CD4-positive, alpha-beta T cell treated with Interleukin-4 for 4 hours (primary cell): ENCODE measurements at places on chromosomes 3 and 15.

GRCh38 chr3:127697551-127698240 lies 24.9 kb downstream of the ABTB1 start:
- DNase-seq, result peak; percentile 46

- no peak for DNase-seq
These were observed 10.9 kb upstream of the LZTFL1 start for GRCh38 chr3:45852828-45853227.

DNA sequence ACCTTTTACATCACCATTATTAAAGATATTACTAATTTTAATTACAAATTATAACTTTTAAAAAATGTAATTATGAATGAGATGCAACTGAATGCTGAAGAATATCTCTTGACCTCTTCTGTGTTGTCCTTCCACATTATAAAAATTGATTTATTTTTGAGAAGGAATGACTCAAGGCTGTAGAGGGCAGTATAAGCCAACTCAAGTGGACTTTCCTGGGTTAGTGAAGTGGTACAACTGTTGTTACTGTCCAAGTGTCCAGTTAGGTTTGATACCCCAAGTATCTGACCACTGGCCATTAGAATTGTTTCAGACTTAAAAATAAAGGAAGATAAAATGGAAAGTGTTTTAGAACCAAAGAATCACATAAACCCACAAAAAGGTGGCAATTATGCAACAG lies 51.9 kb downstream of the BBX start:
- DNase-seq, result peak; percentile 20

DNA sequence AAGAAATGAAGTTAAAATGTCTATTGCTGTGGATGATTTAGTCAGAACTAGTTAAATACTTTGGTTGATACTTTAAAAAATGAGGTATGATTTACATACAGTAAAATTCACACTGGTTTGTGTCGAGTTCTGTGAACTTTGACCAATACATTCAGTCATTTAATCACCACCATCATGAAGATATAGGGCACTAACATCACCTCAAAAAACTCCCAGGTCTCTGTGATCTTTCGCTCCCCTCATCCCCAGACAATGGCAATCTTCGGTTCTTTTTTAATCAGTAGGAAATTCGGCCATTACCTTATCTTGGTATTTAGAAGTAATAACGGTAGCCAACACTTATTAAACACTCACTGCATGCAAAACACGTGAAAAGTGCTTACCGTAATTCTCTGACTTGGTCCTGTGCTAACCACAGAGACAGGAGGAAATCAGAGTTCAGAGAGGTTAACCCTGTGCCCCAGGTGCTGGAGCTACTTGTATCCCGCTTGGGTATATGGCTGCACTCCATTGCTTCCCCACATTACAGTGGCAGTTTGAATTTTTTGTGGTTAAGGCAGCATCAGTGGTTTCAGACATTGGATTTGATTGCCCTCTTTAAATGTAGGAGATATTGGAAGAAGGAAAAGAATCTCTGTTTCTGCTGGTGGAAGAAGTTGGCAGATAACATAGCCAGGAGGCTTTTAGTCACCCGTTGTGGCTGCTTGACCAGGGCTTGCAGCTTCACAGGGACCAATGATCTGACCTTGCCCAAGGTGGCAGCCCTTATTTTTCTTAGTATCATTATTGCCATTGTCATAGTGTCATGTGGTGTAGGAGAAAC lies 4.2 kb downstream of the PLCL2 start:
- peak; percentile 53 for DNase-seq

GRCh38 chr3:142839831-142840230 lies 49.1 kb downstream of the PCOLCE2 start:
- no peak for DNase-seq

DNA sequence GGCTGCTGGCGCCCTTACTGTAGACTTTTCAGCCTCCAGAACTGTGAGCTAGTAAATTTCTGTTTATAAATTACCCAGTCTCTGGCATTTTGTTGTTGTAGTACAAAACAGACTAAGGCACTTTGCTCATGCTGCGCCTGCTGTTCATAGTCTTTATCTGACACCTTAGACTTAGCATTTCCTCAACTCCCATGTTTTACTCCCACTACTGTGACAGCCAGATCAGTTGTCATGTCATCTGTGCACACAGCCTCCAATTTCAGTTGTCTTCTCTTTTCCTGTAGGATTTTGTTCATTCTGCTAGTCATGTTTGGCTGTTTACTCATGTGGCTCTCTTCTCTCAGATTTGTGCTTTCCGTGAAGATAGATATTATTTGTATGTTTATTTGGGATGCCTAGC lies 62.0 kb downstream of the TCF12 start:
- no peak for DNase-seq

DNA sequence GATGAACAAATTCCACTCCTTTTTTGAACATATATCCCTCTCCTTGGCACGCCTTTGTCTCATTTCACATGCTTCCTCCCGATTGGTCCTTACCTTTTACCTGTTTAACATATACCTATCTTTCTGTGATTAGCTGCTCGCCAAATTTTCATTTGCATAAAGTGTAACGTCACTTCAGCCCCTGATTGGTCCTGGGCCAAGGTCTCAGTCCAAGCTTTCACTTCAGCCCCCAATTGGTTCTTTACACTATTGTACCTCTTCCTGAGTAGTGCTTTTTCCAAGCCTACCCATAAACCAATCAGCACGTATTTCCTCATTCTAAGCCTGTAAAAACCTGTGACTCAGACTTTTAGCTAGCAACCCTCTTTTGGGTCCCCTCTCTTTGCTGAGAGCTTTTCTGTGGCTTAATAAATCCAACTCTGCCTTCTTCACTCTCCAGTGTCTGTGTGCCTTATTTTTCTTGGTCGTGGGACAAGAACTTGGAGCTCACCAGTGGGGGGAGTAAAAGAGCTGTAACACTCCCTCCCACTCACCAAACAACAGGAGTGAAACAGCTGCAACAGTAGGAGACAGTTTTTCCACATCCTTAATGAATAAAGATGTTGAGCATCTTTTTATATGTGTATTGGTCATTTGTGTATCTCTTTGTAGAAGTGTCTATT lies 584 bp upstream of the XCR1 start:
- DNase-seq, result no peak

GRCh38 chr3:29164825-29165224 lies 116.0 kb upstream of the RBMS3 start:
- no peak for DNase-seq

DNA sequence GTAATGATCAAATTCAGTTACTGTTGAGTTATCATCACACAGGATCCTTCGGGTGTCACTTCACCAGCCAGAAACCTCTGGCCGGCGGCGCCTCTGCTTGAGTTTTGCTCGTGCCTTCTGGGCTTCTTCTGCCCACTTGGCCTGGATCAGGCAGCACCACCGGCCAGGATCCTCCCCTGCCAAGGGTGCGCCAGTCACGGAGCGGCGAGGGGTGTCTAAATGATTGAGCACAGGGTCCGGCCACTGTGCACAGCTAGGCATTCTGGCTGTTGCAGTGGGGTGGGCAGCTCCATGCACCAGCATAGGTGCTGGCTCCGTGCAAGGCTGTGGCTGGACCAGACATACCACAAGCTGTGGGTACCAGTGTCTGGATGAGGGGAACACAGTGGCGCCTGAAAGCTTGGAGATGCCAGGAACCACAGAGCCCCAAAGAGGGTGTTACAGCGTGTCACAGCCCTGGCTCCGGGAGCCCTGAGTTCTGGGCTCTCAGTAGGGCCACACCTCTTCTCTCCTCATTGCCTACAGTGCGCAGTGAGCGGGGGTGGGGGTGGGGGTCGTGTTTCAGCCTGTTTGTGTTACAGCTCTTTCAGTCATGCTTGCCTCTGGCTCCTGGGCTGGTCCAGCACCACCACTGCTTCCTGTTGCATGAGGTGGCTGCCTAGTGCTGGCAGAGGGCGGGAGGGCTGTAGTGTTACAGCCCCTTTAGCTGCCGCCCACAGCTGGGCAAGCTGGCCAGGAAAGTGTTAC lies 169.4 kb downstream of the FNDC3B start:
- no peak for DNase-seq

- DNase-seq, result peak; percentile 35
These were observed 2.7 kb upstream of the PCNP start for GRCh38 chr3:101571028-101571895.

DNA sequence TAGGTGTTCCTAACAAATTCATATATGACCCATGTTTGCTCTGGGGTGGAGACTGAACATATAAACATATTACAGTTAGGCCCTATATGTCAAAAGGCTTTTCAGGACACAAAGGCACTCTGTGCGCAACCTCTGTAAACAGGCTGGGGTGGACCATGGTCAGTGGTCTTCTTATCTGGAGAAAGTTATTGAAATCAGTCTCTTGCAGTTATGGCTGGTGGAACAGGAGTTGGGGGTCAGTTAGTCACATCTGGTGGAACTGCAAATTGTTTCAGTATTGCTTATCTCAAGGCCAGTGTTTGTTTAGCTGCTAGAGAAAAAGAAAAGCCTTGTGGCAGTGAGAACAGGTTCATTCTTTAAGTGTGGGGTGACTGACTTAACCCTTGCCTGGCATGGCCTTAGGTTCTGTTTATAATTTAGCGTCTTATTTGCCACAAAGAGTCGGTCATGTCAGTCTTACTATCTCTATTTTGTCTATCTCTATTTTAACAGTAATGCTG lies 5.9 kb upstream of the GP9 start:
- DNase-seq, result no peak

- DNase-seq, result no peak
These were observed 108.1 kb upstream of the THBS1 start for GRCh38 chr15:39472621-39473297.

- no peak for DNase-seq
These were observed 38.7 kb downstream of the C3orf38 start for GRCh38 chr3:88188436-88188835.

DNA sequence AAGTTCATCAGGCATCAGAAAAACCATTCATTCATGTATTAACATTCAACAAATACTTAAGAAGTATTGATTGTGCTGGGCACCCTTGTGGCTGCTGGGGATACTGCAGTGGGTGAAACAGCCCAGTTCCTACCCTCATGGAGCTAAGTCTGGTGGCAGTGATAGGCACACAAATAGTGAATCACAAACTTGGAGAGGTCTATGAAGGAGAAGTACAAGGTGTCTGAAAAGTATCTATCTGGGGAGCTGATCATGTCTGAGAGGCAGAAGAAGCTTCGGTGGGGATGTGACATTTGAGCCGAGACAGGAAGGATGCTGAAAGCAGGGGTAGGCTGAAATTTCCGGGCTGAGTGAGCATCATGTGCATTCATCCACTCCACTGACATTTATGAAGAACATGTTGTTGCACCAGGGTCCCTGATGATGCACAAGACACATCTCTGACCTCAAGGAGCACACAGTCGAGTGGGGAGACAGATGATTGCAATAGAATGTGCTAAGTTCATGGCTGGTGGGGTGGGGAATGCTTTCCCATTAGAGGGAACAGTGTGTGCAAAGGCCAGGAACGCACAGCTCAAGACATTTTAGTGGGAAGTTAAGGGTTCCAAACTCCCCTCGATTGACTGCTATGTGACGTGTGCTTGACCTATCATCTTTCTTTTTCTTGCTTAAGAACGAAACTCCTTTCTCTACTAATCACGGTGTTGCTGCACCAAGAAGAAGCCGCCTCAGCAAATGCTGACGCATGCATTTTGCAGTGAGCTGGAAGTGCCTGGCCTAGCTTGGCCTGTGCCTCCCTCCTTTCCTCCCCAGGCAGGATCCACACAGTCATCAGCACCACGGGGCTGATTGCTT lies 309.1 kb upstream of the ICE2 start:
- peak; percentile 60 for DNase-seq

GRCh38 chr3:55376753-55377347 lies 110.3 kb downstream of the WNT5A start:
- DNase-seq, result no peak

DNA sequence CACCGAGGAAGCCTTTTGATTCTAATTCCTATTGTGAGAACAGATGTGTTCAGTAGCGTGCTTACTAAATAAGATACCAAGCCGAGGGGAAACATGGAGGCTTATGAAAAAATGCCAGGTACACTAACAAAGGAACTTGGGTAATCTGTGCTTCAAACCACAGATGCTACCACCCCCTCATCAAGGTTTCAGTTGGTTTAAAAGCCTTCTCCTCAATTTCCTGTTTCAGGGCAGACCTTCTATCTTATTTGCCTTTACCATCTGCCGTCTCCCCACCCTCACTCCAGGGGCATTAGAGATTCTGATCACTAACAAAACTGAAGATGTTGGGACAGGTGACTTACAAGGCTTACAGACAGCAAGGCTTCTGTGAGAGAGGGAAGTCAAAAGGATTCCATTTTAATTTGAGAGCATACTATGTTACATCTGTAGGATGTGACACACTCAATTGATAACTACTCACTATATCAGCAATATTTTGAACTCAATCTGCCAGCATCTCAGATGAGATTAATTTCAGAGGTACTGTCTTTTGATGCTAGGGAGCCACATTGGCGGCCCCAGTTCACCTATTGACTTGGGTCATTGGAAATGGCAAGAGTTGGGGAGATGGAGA lies 60.6 kb upstream of the PLCL2 start:
- peak; percentile 43 for DNase-seq

- no peak for DNase-seq
These were observed 87.8 kb downstream of the WNT7A start for GRCh38 chr3:13792051-13792490.

DNA sequence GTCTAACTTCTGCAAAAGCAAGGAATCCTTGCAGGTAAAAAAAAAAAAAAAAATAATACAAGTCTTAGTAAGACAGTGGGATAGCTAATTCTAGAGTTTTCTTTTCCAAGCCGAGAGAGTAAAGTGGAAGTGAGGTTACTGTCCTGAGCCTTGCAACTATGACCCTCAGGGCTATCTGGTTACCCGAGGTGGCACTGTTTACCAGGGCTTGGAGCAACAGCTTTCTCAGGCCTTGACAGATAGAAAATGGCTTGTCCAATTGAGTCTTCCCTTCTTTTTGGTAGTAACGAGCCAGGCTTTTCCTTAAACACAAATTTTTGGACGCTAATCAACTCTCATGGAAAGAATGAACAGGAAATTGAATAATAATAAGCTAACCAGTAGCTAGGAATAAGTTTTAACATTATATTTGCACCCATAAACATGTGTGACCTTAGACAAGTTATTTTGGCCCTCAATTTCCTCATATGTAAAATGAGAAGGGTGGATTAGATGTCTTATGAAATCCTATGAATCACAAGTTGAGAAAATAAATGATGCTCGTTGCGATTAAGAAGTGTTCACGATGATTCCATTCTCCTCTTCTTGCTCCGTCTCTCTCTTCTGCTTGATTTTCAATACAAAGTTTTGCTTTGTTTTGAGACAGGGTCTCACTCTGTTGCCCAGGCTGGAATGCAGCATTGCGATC lies 236.9 kb upstream of the KBTBD8 start:
- no peak for DNase-seq

DNA sequence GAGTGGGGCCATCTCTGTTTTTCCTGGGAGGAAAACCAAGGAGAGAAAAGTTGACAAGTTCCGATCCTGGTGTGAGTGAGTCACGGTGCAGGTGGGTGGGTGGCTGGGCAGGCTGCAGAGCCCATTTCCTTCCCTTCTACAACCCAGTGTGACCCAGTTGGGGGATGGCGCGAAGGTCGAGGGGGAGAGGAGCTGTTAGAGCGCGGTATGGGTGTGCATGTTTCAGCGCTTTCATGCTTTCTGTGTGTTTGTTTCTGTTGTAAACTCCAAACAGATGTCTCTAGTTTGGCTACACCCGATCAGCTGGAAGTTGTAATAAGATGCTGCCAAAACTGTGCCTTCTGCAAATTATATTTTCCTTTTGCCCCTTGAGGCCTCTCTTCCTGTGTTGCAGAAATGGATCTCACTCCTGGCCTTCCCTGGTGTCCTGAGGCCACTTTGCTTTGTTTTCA lies 3.8 kb downstream of the FAM43A start:
- no peak for DNase-seq
